ENCODE measurements at places on chromosomes 12 and 14.

DNA sequence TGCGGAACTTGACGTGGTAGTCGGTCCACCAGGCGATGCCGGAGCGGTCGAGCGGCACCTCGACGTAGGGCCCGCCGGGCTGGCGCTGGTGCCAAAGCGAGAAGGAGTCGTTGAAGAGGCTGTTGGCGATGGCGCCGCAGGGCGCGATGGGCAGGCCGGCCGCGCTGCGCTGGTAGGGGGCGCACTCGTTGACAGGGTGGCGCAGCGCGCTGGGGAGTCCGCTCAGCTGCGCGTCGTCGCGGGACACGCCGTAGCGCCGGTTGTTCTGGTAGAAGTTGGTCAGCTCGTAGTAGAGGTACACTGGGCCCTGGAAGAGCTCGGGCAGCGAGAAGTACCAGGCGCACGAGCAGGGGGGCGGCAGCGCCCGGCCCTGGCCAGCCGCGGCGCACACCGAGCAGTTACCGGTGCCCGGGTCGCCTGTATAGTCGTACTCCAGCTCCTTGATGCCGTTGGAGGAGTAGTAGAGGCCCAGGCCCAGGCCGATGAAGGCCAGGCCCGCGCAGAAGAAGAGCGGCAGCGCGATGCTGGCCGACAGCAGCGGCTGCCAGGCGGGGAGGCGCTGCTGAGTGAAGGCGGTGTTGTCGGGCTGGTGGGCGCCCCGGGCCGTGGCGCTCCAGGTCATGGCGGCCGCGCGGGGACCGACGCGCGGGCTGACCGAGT is 482 bp downstream of the TMEM30B start:
- DNase-seq, result no peak

DNA sequence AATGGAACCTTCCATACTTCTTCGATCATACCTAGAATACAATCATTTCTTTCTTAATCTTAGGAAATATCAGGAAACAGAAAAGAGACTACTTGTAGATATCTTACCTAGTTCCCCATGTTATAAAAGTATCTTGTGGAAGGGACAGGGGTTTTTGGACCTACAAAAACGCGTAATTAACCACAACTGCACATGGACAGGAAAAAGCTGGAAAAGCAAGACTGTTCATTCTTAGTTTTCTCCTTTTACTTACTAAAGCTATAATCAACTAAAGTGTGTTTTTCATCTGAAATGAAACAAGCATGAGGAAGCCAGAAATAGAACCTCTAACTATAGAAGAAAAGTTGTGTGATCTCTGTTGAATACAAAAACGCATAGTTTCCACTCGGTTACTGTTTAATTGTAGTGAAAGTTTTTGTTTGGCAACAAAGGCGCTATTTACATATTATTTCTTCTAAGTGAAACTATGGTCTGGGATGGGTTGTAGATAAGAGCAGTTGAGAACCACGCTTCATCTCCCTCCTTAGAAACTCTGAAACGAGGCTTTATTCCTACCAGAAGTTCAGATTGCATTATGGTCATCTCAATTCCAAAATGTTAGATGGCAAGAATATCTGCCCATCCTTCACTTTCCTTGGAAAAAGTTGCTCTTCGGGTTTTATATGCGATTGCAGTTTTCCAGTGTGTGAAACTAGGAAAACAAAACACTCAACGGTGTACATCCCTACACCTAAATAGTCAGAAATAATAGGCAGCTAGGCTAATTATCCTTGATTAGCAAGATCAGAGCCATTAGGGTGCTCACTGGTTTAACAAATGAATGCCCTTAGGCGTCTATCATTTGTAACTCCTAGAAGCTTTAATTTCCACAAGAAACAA is 1.1 kb downstream of the BCAT1 start:
- no peak for DNase-seq

DNA sequence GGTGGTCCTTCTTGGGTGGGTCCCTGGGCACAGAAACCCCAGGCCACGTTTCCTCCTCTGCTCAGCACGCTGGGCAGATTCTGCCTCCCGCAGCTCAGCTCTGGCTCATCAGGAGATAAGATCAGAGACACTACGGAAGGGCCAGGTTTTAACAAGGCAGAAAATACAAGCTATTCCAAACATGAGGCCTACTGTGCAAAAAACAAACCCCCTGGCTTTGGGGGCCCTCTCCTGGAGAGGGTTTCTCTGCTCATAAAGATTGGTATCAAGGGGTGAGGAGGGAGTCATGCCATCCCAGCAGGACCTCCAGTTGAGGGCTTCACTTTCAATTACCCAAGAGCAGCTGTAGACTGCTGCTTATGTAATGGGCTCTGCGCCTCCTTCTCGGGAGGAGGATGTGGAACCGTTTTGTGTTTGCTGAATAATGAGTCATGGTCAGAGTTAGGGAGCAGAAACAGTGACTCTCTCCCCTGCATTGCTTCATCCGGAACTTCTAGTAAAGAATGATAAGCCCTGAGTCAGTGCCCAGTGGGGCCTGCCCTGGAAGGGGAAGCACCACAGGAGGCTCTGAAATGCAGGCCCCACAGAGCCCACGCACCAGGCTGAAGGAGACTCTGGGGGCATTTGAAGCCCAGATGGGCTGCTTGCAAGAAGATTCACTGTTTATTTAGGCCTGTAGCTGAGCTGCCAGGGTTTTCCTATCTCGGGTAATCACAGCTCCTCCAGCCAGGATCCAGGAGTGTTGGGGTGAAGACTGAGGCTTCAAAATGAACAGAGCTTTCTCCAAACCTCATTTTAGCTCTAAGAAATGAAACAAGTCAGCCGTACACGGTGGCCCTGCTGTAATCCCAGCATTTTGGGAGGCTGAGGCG is 79.3 kb downstream of the SSPN start:
- no peak for DNase-seq

DNA sequence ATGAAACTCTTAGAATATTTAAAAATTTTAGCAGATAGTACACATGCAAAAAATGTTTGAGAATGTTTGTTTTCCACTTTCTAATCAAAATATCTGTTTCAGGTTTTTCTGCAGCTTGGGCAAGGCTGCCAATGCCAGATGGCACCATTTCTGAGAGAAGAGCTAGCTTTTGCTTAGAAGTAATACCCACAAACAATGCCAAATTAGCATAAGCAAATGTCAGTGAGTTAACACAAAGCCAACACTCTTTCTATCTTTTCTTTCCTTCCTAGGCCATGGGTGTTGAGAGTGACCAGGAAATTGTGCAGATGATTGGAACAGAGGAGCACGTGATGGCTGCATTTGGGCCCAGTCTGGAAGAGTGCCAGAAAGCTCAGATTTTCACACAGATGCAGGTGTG is 35.2 kb downstream of the POLR3B start:
- no peak for DNase-seq

DNA sequence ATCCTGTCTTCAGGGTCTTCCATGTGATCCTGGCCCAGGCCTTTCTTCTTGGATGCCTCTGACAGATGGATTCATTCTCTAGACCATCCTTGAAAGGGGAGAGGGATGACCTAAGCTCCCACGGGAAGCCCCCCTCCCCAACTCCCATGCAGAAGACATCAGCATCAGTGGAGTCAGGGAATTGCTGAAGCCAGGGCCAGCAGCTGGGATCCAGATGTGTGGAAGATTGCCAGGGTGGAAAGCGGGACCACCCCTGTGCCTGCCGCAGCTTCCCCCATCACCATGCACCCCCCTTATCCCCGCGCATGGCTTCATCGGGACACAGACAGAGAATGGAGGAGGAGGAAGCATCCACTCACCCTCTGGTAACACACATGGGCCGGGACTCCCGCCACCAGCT is 183.6 kb upstream of the PRMT8 start:
- DNase-seq, result no peak

GRCh38 chr14:64963611-64964010 is 8.5 kb downstream of the RAB15 start:
- DNase-seq, result no peak

DNA sequence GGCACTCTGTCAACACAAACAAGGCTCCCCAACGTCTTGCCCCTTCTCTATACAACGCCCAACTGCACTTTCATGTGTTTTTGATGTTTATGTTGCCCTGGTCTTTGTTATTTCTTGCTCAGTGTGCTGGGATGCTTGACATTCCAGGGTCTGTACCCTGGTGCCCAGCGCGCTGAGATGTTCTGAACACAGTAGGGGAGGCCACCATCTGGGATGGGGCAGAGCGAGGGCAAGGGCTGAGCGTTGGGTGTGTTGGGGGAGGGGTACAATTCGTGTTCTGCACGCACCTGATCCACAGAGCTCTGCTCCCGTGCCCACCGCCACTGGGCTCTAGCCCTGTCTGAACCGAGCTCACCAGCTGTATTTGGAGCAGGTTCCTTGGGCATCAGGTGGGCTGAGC is 52.9 kb downstream of the ISCA2 start:
- no peak for DNase-seq

DNA sequence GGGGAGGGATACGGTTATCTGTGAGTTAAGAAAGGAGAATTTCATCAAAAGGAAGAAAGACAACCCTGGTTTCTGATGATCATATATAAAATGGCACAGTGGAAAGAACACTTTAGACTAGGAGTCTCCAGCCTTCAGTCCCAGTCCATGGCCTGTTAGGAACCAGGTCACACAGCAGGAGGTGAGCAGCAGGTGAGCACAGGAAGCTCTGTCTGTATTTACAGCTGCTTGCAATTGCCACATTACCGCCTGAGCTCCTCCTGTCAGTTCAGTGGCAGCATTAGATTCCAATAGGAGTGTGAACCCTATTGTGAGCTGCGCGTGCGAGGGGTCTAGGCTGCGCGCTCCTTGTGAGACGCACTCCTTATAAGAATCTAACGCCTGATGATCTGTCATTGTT is 137.9 kb downstream of the BTG1 start:
- peak; percentile 49 for DNase-seq

DNA sequence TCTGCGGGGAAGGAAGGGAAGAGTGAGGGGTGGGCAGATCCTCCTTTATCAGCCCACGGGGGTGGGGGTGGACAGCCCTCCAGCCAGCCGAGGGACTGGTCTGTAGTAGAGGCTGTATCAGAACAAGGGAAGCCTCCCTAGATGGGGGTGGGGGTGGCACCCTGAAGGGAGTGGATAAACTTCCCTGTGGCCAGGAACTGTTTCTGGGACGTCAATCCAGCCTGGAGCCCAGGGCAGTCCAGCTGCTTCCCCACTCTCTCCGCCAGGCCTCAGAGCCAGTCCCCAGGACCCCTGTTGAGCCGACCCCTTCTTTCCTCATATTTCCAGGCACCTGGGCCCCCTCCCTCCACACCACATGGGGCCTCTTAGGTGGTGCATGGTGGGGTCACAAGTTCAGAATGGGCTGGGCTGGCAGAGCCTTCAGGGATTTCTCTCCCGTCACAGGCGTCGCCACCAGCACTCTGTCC is 6.7 kb downstream of the PLD4 start:
- DNase-seq, result no peak

- no peak for DNase-seq
These were observed 379.8 kb downstream of the APAF1 start for GRCh38 chr12:99024870-99025269.

GRCh38 chr12:31117203-31118011 is 43.7 kb downstream of the DDX11 start:
- no peak for DNase-seq
